Liver (tissue), 10 donors: ENCODE measurements at places on chromosomes 5 and 9. TPM values are rescaled to one million over a fixed set of nuclear protein-coding genes. Genes with fewer than 3 reads are reported as not detected.

ITK gene
- total RNA-seq, result 0.47 TPM

GRCh38 chr5:137695651-137696428 is 40.0 kb downstream of the KLHL3 start:
- no peaks in the 10 kb centered on the region for H3K27me3 ChIP-seq
- no peak overlapping the region for H3K27ac ChIP-seq
- no peaks in the 10 kb centered on the region for H3K36me3 ChIP-seq
- no peak overlapping the region for H3K4me3 ChIP-seq
- DNase-seq, result no peak

DNA sequence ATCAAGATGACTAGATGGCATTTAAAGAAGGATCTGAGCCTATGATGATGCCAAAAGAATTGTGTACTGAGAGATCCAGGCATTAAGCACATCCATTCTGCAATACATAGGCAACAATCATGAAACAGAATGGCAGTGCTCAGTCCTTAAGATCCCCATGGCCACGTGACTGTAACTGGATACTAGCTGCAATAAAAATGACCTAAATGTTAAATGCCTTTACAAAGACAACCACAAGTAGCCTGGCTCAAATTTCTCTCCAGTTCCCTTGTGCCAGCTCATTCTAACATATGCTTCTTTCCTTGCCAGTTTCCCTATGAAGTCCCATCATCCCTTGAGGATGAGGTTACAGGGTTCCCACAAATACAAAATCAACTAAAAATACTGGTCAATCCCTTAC is 148.3 kb upstream of the GHR start:
- no peaks in the 10 kb centered on the region for H3K36me3 ChIP-seq
- H3K4me3 ChIP-seq, result no peak overlapping the region
- DNase-seq, result no peak
- H3K27ac ChIP-seq, result no peak overlapping the region
- H3K4me1 ChIP-seq, result no peaks in the 10 kb centered on the region

GRCh38 chr9:133403766-133404453 is 13.9 kb downstream of the REXO4 start:
- peaks cover 4% of the 10 kb centered on the region for H3K36me3 ChIP-seq
- DNase-seq, result peak; percentile 56
- H3K4me1 ChIP-seq, result peaks cover 17% of the 10 kb centered on the region
- H3K27ac ChIP-seq, result no peak overlapping the region

- no peak overlapping the region for H3K27ac ChIP-seq
- H3K27me3 ChIP-seq, result no peaks in the 10 kb centered on the region
- no peaks in the 10 kb centered on the region for H3K4me1 ChIP-seq
- H3K36me3 ChIP-seq, result no peaks in the 10 kb centered on the region
- H3K4me3 ChIP-seq, result no peak overlapping the region
These were observed 24.5 kb upstream of the FOCAD start for GRCh38 chr9:20659474-20659967.

GRCh38 chr5:73947906-73948640 is 322.1 kb downstream of the ARHGEF28 start:
- no peaks in the 10 kb centered on the region for H3K36me3 ChIP-seq
- no peaks in the 10 kb centered on the region for H3K4me1 ChIP-seq
- DNase-seq, result no peak
- no peak overlapping the region for H3K4me3 ChIP-seq

DNA sequence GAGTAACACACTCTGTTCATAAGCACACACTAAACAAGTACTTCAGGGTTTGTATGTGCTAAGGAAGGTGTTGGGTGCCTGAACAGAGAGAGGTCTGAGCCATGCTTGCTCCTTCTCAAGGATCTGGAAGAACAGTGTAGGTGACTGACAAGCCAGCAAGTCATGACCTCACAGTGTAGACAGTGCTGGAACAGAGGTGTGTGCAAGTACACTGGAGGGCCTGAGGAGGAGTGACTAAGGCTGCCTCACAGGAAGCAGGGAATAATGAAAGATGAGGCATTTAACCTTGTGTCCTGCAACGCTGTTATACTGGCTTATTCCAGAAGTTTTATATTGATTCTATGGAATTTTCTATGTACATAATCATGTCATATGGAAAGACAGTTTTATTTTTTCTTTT is 83.9 kb downstream of the TMEM174 start:
- H3K27me3 ChIP-seq, result no peaks in the 10 kb centered on the region
- no peaks in the 10 kb centered on the region for H3K36me3 ChIP-seq
- H3K4me3 ChIP-seq, result no peak overlapping the region
- DNase-seq, result no peak
- no peak overlapping the region for H3K27ac ChIP-seq
- no peaks in the 10 kb centered on the region for H3K4me1 ChIP-seq
